ENCODE measurements at places on chromosomes 6 and 20.
A peak's percentile ranks its signal among the peaks of the same experiment; 100 is the strongest.

GRCh38 chr6:107674995-107675738 lies 148.9 kb downstream of the SCML4 start:
- peak; percentile 83 for DNase-seq

- no peak for DNase-seq
Measured at GRCh38 chr20:61830241-61830930, 235.3 kb downstream of the TAF4 start.

DNA sequence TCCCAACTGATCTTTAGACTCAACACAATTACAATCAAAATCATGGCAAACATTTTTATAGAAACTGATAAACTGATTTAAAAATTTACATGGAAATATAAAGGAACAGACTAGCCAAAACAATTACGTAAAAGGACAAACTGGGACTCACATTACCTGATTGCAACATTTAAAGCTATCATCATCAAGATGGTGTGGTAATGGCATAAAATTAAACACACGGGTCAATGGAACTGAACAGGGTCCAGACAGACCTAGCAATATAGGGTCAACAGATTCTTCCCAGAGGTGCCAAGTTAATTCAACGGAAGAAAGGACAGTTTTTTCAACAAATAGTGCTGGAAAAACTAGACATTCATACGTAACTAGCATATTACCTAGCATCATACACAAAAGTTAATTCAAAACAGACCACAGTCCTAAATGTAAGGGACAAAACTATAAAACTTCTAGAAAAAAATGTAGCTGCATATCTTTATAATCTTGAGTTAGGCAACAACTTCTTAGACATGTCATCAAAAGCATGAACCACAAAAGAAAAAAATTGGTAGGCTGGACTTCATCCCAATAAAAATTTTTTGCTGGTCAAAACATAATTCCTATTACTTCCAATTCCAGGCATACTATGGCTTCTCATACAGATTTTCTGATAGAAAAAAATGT lies 147.4 kb upstream of the BEND6 start:
- no peak for DNase-seq

DNA sequence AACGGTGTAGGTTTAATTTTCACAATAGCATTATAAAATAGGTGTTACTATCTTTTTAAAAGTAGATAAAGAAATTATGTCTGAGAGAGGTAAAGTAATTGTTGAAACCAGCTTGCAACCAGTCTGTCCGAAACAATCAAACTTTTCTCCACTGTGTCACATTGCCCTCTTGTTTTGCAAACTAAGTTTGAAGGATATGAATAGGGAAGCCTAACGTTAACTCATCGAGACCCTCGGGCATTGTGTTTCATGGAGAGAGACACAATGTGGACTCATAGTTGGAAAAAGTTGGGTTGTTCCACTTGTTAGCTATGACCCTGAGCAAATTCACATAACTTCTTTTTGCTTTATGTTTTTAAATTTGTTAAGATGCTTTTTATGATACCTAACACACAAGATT lies 254.4 kb upstream of the IMPG1 start:
- no peak for DNase-seq

- no peak for DNase-seq
Measured at GRCh38 chr6:97666889-97667288, 383.9 kb upstream of the MMS22L start.

DNA sequence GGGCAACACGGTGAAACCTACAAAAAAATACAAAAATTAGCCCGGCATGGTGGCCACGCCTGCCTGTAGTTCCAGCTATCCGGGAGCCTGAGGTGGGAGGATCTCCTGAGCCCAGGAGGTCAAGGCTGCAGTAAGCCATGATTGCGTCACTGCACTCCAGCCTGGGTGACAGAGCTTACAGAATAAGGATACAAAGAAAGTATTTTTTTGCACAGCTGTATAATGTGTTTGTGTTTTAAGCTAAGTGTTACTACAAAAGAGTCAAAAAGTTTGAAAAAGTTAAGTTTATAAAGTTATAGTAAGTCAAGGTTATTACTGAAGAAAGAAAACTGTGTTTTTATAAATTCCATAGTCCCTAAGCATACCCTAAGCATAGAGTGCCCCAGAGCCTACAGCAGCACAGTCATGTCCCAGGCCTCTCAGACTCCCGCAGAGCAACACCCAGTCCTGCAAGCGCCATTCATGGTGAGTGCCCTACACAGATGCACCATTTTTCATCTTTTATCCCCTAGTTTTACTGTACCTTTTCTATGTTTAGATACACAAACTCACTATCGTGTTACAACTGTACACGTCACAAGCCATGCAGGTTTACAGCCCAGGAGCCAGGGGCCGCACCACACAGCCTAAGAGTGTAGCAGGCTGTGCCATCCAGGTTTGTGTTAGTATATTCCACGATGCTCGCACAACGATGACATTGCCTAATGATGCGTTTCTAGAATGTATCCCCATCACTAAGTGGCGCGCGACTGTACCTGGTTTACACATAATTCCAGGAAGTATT lies 22.4 kb downstream of the TAF4 start:
- DNase-seq, result no peak

GRCh38 chr6:157381631-157382621 lies 936 bp downstream of the ZDHHC14 start:
- DNase-seq, result peak; percentile 46

DNA sequence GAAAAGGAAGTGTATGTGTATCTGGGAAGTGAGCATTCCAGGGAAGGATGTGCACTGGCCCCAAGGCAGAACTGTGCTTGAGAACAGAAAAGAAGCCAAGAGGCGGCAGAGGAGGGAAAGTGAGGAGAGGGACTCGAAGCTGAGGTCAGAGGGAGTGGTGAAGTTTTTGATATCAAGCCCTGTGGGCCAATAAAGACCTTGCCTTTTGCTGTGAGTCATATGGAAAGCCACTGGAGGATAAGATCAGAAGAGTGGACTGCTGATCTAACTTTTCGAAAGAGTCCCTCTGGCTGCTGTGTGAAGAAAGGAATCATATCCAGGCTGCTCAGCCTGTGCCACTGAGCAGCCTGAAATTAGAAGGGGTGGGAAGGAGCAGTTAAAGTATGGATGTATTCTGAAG lies 99.4 kb downstream of the EYA4 start:
- DNase-seq, result no peak

Measured in effector CD4-positive, alpha-beta T cell (primary cell).